ENCODE measurements at places on chromosomes 5 and 9. TPM values are rescaled to one million over a fixed set of nuclear protein-coding genes. Genes with fewer than 3 reads are reported as not detected.

Gene DMGDH
- 2.5 TPM for total RNA-seq

Gene NDUFAF2
- total RNA-seq: 20.7 TPM

Gene SPINK13
- total RNA-seq: not detected

Gene ADAMTSL1
- total RNA-seq: 93.5 TPM

Gene C9orf153
- 0.50 TPM for total RNA-seq

Gene CCNO
- total RNA-seq: not detected

Gene ADAMTS2
- 76.6 TPM for total RNA-seq

Gene TCF7
- total RNA-seq: 7.1 TPM

Gene CARD19
- 91.5 TPM for total RNA-seq

All from smooth muscle cell of trachea (primary cell).